NCI-H748 treated with DMSO at 0.1 percent for 48 hours (cell line): ENCODE measurements at places on chromosomes 3 and 15.
A peak's percentile ranks its signal among the peaks of the same experiment; 100 is the strongest.

DNA sequence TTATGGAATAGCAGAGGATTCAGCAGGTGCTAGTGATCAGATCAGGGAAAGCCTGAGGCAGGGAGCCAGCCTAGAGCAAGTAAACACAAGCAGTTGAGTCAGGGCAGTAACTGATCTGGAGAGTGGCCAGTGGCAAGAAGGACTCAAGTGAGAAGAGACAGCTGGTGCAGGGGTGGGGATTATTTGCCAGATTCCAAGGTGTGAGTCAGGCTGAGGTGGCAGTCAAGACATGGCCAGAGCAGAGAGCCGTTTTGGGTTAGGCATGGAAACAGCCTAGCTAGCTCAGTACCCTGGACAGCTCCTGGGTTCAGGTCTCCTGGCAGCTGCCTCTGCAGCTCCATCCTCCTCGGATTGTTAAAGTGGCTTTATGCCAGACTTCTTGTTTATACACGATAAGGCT lies 281.9 kb upstream of the ONECUT1 start:
- DNase-seq, result no peak

- peak; percentile 16 for DNase-seq
Measured at GRCh38 chr15:71730277-71731144, 79.8 kb upstream of the NR2E3 start.

- DNase-seq, result peak; percentile 25
Measured at GRCh38 chr15:44710236-44711095, 657 bp downstream of the PATL2 start.

DNA sequence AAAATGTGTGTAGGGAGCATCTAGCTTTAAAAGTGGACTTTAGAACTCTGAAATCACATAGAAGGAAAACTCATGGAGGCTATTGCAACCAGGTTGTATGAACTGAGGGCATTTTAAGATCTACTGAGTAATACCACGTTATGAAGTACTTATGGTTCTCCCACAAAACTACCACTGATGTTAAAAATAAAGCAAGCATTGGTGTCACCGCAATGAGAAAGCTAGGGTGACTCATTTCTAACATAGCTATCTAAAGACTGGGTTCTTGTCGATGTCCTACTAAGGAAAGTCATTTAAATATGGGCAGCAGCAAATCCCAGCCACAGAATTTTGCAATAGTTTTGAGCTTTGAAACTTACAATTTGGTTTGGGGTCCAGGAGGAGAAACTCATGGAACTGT lies 584.8 kb downstream of the DIPK2A start:
- no peak for DNase-seq

DNA sequence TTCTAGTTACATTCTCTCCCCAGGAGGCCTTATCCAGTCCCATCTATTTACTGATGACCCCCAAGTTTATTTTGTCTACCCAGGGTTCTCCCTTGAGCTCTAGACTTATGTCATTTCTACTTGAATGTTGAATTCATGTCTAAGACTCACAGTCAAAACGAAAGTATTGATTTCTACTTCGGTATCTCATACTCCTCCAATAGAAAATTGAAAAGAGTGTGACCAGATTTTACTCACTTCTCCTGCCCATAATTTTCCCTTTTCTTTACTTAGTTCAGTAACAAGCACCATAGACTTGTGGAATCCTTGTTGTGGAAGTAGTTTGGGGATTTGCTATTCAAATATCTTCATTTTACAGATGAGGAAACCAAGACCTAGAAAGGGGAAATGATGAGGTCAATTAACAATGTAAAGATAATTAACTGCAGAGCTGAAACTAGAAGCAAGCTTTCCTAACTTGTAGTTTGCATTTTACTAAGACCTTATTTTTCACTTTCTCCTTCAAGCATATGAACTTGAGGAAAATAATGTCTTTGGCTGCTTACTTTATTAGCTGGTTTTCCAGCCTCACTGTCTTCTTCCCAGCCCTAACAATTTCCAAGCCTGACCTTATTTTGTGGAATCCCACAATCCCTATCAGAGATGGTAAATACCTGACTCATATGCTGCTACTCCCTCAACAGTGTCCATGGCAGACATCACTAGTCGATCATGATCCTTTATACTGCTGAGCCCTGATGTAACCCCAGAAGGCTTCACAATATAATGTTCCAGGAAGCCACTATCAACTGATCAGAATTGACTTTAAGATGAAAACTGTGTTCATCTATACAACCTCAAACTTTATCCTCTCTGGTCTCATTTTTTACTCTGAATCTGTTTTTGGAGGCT lies 123.9 kb upstream of the AGBL1 start:
- no peak for DNase-seq

DNA sequence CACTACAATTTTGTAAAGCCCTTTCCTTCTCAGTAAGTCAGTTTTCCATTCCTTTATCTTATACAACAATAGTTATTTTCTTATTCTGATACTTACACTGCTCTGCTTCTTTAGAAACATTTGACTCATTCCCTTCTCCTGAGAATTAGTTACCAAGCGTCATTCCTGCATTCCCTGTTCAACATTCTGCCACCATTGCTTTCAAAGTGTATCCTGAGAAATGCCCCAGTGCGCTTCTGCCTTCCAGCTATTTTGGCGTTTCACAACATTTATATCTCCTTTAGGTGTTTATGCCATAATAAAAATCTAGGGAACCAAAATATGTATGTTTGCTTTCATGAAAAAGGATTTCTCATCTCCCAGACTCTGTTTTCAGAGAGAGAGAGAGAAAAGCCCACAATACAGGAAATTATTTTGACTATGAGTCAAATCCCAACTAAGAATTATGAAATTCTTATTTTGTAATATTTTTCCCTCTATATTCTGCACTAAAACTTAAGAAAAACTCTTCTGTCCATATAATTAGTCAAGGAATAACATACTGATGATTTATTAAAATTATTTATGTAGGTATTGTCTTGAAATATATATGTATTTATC lies 118.2 kb upstream of the RAP2B start:
- DNase-seq, result no peak

- no peak for DNase-seq
Measured at GRCh38 chr15:61582092-61582491, 353.0 kb upstream of the RORA start.

GRCh38 chr3:72953325-72953956 lies 43.2 kb upstream of the PPP4R2 start:
- no peak for DNase-seq

DNA sequence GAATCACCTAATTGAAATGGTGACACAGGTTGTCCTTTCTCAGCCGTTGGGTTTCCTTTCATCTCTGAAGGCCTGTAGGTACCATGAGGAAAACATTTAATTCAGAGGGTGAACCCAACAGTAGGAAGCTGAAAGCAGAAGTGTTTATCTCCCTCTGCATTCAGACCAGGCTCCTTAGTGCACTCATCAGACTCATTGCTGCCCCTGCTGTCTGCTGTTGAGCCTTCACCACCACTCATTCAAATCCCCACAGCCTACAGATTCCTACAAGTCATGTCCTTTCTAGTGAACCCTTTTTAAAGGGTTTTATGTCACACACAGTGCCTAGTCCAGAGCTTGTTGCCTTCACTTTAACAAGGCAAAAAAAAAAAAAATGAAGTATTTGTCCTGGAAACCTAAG lies 13.4 kb downstream of the WDR48 start:
- no peak for DNase-seq

- DNase-seq, result no peak
Measured at GRCh38 chr3:127698691-127699415, 26.1 kb downstream of the ABTB1 start.

GRCh38 chr15:70353606-70354345 lies 256.1 kb upstream of the TLE3 start:
- no peak for DNase-seq

GRCh38 chr15:95930659-95931375 lies 399.7 kb upstream of the NR2F2 start:
- no peak for DNase-seq

GRCh38 chr15:31383139-31383538 lies 56.5 kb downstream of the KLF13 start:
- no peak for DNase-seq

- peak; percentile 37 for DNase-seq
Measured at GRCh38 chr15:81809543-81809942, 236.3 kb downstream of the MEX3B start.

GRCh38 chr3:177973241-177973840 lies 562.9 kb upstream of the KCNMB2 start:
- DNase-seq, result no peak

GRCh38 chr15:59311195-59311594 lies 61.5 kb downstream of the MYO1E start:
- DNase-seq, result no peak

GRCh38 chr3:158471639-158472294 lies 99.2 kb upstream of the MLF1 start:
- DNase-seq, result no peak

GRCh38 chr15:39216816-39217215 lies 364.1 kb upstream of the THBS1 start:
- no peak for DNase-seq

GRCh38 chr3:57160765-57161538 lies 4.2 kb downstream of the IL17RD start:
- DNase-seq, result no peak

- no peak for DNase-seq
Measured at GRCh38 chr15:98127586-98127985, 167.1 kb downstream of the ARRDC4 start.

DNA sequence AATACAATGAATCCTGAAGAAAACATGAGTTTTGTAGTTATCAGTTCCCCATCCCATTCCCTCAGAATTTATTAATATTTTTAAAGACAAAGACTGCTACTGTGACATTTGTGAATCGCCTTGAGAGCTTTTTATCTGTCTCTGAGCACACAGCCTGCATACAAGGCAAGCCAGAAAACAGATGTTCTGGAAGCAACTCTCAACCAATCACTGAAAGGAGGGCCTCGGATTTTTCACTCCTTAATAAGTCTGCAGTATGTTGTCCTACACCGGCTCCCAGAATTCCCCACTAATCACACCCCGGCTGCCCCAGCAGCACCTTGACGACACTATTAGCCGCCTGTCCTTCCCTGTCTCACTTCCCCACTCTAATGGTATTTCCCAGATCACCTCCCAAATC lies 138.5 kb downstream of the ZNF621 start:
- no peak for DNase-seq

DNA sequence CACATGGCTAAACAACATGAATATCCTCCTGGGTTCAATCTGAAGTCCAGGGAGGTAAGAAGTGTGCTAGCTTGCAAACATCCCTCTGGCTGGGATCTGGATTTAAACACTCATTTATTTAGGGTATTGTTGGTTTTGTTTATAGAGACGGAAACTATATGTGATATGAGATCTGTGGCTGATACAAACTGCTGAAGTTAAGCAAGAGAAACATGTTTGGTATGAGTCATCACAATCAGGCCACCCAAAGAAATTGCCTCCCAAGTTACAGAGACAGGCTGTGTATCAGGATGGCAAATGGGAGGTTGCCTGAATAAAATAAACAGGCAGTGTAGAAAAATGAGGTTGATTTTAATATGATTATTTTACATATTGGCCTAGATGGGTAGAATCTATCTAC lies 562.1 kb downstream of the IGSF11 start:
- DNase-seq, result no peak

- DNase-seq, result no peak
Measured at GRCh38 chr15:71335591-71335990, 220.3 kb downstream of the THSD4 start.

DNA sequence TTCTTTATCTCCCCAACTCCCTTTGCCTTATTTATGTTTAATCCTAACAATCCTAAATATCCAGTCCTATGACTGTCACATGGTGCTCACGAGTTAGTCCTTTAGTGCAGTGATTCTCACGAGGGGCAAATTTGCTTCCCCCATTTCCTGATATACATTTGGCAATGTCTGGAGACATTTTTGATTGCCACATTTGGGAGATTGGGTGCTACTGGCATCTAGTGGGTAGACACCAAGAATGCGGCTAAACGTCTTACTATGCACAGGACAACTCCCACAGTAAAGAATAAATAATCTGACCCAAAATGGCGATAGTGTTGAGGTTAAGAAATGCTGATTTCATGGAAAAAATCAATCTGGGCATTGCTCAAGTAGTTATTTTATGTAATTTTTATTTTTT lies 466.5 kb downstream of the ROBO2 start:
- no peak for DNase-seq

DNA sequence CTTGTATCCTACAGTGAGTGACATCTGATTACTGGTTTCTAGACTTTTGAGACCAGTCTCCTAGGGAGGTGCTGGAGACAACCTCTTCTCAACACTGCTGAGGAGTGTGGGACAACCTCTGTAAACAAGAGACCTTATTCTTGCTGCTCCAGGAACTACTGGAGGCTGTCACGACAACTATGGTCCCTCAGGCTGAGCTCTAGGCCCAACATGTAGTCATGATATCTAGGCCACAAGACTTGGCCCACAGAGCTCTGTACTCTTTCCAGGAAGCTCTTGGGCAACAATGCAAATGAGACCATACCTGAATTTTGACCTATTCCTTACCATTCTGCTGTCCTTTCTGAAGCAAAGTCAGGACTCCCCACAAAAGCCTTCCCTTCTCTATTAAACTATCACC lies 24.3 kb upstream of the HEG1 start:
- no peak for DNase-seq

GRCh38 chr3:177418787-177419186 lies 221.5 kb upstream of the TBL1XR1 start:
- DNase-seq, result no peak

DNA sequence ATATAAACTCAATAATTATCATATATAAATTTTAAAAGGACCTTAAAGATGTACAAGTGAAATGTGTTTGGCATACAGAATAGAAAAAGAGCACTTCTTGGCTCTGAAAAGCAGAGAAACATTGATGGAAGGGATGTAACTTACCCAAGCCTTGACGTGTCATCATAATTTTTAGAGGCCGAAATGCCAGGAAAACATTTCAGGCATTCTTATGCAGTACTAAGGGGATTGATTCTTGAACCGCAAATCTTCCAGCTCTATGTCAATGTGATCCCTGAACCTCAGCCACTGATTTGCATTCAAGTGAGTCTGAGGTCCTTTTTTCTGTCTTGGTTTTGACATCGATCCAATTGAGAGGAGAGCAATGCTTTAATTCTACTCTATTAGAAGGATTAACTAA lies 97.8 kb downstream of the CLDN1 start:
- no peak for DNase-seq

DNA sequence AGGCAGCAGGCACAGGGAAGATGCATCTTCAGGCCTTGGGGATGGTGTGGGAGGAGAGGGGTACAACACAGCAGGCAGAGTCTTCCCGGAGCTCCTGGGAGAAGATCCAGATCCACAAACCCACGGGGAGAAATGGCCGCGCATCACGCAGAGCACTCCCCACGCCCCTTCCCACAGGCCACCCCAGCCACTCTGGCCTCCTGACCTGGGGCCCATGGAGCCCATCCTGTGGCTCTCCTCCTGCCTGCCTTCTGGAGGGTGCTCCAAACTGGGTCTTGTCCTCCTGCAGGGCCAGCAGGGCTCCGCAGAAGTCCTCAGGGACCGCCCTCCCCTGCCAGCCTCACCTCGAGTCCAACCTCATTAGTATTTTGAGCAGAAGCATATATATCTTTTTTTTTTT lies 17.9 kb downstream of the CORO2B start:
- no peak for DNase-seq
